Stimulated activated CD4-positive, alpha-beta T cell treated with anti-CD3 and anti-CD28 coated beads, Interleukin-1b, Interleukin-23, amount 100 ng/mL, for 48 hours (primary cell): ENCODE measurements at places on chromosomes 12 and 14.
A peak's percentile ranks its signal among the peaks of the same experiment; 100 is the strongest.

DNA sequence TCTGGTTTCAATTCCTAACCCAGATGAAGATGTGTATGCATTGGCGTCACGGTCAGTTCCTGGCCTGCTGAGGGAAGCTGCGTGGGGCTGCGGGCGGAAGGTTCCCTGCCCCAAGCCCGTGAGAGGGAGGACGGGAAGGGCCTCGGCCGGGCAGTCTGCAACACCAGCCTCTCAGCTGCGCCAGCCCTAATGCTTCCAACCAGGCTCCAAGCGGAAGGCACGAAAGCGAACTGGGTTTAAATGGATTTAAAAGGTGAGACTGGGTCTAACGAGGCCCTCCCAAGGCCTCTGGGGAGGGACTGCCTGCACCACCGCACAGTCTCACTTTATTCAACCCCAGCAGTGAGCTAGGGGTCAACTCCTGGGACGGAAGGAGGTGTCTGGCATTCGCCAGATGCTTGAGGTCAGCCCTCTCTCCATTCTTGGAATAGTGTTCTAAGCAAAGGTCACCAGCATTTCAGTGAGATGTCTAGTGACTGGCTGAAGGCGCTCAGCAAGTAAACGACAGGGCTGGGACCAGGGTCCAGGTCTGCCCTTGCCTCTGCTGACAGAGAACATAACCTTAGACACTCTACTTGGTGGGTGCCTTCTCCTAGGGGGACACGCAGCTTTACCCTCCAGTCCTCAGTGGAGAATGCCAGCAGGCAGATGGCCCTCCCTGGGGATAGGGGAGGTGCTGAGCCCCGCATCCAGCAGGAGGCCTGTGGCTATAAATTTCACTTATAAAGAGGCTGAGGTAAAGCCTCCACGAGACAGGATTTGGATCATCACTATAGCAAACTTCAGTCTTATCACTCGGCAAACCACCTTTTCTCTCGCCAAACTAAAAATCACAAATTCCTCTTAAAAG, 92.2 kb downstream of the PIWIL1 start:
- DNase-seq: no peak

DNA sequence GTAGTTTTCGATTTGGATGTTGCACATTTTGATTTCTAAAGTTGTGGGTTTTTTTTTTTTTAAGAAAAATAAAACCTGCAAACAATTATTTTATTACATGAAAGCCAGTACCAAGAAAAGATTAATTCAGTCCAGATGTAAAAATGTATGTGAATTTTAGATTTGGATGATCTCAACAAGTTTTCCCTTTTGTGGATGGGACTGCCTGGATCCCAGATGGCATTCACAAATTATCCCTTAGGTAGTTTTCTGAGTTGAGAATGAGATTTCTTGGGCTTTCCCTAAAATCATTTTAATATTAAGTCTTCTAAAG, 2.8 kb downstream of the FRMD6 start:
- DNase-seq: no peak

DNA sequence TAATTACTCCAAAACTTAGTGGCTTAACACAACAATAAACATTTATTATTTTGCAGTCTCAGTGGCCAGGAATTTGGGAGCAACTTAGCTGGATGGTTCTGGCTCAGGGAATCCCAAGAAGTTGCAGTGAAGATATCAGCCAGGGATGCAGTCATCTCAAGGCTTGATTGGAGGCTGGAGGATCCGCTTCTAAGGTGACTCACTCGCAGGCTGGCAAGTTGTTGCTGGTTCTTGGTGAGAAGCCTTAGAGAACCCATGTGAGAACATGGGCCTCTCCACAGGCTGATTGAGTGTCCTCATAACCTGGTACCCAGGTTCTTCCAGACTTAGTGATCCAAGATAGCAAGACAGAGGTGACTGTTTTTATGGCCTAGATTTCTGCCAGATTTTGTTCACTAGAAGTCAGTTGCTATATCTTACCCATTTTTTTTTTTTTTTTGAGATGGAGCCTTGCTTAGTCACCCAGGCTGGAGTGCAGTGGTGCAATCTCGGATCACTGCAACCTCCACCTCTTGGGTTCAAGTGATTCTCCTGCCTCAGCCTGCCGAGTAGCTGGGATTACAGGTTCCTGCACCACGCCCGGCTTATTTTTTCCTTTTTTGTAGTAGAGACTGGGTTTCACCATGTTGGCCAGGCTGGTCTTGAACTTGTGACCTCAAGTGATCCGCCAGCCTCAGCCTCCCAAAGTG, 32.5 kb downstream of the BRMS1L start:
- DNase-seq: no peak

DNA sequence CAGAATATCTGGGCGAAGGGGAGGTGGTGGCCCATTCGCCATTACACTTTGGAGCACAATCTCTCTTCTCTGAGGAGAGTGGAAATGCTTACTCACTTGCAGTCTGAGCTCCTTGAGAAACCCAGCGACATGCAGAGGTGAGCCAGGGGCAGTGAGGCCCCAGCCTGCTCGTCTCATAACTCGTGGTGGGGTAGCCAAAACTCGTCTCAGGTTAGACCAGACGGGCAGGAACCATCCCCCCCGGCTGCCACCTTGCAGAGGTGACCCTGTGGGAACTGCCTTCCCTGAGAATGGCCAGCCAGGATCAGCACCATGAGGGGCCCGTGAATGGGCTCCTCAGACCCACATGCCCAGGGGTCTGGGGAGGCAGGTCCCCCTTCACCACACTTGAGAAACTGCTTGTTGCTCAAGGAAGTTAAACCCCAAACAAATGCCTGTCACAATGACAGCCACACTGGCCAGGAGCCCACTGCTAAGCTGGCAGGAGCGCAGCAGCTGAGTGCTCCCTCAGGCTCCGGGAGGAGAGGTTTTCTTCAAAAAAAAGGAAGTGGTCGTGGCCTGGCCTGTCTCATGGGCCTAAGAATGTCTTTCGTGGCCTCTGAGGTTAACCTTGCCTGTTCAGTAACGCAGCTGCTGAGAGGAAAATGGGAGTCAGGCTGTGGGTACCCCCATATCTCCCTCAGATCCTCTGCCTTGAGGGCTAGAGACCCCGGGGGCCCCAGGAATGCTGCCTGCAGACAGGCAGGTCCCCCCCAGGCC, 9.2 kb upstream of the ALDH2 start:
- no peak for DNase-seq

DNA sequence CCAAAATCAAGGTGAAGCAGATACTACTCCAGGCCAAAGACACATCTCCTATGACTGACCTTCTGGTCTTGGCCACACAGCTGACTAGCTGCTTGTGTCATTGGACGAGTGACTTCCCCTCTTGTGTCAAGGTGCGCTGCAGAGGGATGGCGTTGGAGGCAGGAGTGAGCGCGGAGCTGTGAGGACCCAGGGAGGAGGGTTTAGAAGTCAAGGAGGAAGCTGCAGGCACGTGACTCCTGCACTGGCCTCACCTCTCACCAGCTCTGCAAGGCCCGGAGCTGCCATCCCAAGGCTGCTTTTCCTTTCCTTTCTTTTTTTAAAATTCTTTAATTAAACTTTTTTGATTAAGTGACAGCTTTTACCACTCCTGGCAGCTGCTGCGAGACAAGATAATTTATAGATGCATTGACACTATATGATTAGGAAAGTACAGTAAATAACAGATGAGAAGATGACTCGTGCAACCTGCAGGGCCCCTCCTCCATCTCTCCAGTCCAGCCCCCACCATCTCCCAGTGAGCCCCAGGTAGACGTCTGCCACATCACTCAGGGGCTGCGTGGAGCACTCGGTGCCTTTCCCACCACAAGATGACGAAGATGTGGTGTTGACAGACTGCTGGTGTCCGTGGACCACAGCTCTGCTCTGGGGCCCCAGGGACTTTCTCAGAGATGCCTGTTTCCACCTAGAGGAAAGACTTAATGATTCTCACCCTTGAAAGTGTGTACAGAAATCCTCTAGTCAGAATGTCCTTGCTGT, 350.6 kb downstream of the CACNA1C start:
- DNase-seq: peak; percentile 6

DNA sequence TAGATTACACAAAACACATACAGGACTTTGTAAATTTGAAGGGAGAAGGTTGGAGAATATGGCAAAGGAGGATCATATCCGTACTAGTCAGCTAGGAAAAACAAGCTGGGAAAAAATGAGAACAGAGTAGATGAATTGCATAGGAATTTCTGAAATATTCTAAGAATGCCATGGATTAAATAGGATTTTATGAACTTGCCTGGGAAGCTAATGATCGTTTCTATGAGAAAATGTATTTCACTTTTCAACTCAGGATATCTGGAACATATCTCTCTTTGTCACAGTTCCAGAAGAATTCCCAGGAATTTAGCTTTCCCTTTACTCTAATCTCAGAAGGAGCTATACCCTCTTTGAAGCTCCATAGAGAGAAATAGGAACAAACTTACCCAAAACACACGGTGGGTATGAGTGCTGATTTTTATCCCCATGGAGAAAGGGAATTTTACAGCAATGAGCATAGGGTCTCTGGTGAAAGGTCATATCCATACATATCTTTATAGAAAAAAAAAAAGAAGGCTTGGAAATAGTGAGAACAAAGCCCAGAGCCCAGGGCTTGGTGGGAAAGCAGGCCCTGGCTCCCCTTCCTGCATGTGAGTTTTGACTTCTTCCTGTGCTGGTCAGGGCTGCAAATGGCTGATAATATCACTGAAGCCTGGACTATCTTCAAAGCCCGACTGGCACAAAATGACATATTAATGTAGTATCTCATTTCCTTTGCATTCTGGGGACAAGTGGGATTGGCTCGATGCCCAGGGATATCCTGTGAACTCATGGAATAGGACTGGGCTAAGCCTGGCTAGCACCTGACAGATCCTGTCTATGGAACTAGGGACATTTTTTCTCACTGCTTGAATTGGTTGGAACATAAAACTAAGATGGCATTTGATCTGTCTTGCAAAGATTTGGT, 136.3 kb downstream of the AEBP2 start:
- no peak for DNase-seq

- peak; percentile 41 for DNase-seq
Measured at GRCh38 chr12:107404981-107405380, 280.6 kb upstream of the PWP1 start.

GRCh38 chr12:111238075-111238734, 130.7 kb downstream of the PHETA1 start:
- no peak for DNase-seq

- DNase-seq: no peak
Measured at GRCh38 chr12:58915634-58916033, 4.7 kb downstream of the LRIG3 start.

GRCh38 chr12:116639765-116640164, 80.6 kb downstream of the MAP1LC3B2 start:
- no peak for DNase-seq

DNA sequence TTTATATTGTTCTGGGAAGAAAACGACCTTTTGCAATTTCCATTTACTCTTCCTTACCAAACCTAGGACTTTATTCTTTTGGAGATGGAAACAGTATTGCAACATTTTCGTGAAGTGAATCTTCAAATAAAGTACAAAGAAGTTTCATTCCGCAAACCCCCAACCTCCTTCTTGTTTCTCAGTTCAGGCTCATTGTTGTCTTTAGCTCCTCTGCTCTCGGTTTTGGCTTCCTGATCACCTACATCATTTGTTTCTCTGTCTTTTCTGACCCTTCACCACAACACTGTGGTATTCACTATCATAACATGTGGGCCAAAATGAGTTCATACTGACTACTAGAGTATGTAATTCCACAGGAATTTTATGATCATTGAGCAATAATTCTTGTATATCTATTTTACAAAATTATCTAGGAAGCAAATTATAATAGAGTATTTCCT, 266.8 kb downstream of the ADAMTS20 start:
- no peak for DNase-seq

DNA sequence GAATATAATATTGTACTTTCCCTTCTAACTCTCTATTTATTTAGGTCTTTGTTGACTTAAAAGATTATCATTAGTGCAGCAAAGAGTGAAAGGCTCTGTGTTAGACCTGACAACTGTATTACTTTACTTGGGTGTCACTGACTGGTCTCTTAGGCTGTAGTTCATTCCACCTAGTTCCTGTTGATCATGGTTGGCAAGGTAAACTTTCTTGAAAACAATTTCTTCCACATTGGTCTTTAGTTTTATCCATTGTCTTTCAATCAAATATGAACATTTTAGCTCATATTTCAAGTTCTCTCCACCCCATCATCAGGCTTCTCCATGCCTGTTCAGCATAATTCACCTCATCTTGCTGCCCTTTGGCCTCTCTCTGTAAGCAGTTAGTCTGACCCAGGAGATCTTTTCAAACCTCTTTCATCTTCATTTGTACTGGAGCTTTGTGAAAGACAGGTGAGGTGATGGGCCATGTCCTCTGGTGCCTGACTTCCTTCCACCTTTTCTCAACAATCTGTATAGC, 32.1 kb upstream of the PPM1H start:
- DNase-seq: no peak

GRCh38 chr12:51845482-51845881, 3.0 kb downstream of the FIGNL2 start:
- no peak for DNase-seq

GRCh38 chr14:104894331-104895206, 29.5 kb downstream of the CEP170B start:
- DNase-seq: no peak
